ENCODE measurements at places on chromosomes 7 and 10.

- no peak for DNase-seq
Observed at GRCh38 chr10:51915031-51915542, 215.7 kb upstream of the CSTF2T start.

- DNase-seq = no peak
Observed at GRCh38 chr10:31112961-31113360, 81.3 kb upstream of the ZNF438 start.

DNA sequence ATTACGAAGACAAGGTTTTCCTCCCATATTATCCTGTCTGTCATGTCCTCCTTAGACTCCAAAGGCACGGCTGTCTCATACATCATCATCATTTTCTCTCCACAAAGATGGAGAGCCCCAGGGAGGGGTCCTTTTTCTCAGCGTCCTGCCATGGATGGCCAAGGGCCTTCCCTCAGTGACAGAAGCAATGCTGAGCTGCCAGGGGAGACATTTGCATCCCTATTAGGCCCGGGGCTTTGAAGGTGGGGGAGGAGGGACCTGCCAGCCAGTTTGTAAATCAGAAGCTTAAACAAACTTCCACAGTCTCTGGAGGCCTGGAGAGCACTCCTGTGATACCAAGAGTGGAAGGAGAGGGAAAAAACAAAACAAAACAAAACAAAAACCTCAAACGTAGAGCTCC, 112.4 kb upstream of the ADO start:
- no peak for DNase-seq

GRCh38 chr7:67655168-67655567, 658.5 kb downstream of the TYW1 start:
- DNase-seq = no peak

DNA sequence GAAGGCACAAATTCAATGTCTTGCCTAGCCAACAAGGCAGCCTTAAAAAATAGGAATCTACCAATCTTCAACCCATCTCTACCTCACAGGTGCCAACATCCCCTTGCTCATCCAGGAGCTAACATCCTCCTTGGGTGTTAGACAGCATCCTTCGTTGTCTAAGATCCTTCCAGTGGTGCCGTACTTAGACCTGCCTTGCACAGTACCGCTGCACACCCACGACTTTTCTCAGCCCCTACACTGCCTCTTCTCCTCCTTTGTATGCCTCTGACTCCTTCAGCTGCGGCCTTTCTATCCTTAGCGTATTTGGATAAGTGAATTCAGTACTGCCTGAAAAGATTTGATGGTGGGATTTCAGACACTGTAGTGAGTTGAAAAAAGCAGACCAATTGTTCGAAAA, 15.9 kb upstream of the PRTFDC1 start:
- DNase-seq = no peak
